ENCODE measurements at places on chromosomes 1 and 21.

DNA sequence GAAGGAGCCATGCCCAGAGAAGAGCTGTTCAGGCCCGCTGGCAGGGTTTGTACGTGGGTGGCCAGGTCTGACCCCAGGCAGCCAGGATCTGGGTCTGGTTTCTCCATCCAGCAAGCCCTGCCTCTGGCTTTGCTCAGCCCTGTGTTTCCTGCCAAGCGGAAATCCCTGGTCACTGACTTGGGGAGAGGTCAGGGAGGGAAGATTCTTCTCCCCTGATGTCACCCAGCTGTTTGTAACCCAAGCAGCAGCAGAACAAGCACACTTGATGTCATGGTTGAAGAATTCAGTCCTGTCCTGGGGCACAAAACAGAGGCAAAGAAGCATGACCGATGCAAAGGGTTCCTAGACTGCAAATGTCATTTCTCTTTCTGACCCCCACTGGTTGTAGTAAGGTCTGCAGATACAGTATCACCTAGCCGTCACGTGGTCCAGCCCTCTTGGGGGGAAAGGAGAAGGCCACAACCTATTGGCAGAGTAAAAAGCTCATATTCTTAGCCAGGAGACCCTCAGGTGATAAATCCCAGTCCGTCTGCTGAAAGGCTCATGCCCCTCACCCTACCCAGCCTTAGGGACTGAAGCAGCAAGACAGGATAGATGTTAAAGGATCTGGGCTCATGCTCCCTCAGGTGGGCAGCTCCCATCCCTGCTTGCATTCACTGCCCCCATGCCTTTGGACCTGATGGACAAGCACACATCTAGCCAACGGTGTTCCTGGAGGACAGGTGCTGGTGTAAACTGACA, 120.9 kb downstream of the SYT2 start:
- DNase-seq, result peak; percentile 99

DNA sequence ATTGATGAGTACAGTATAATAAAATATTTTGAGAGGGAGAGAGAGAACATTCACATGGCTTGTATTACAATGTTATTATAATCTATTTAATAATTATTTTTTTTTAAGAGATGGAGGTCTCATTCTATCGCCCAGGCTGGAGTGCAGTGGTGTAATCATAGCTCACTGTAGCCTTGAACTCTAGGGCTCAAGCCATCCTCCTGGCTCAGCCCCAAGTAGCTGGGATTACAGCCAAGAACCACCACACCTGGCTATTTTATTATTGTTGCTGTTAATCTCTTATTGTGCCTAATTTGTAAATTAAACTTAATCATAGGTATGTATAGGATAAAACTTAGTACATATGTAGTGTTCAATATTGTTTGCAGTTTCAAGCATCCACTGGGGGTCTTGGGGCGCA, 57.8 kb downstream of the HS2ST1 start:
- DNase-seq, result no peak

GRCh38 chr1:240820816-240821215, 208.9 kb upstream of the GREM2 start:
- DNase-seq, result no peak

DNA sequence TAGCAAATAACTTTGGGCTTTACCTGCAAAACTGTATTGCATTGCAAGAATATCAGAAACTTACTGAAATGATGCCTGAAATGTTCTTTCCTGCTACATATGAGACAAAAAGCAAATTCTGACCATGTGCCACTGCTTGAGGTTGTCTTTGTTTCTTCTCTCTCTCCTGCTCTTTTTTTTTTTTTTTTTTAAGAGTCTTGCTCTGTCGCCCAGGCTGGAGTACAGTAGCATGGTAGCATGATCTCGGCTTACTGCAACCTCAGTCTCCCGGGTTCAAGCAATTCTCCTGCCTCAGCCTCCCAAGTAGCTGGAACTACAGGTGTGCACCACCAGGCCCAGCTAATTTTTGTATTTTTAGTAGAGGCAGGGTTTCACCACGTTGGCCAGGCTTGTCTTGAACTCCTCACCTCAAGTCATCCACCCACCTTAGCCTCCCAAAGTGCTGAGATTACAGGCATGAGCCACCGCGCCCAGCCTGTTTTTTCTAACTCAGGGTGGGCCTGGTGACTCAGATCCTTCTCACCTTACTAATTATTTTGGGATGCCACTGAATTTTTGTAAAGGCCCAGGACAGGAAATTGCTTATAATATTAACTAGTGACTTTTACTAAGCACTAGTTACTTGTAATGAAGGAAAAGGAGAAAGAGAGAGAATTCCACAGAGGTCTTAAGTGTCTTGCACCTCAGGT, 35.9 kb downstream of the DNASE2B start:
- no peak for DNase-seq

GRCh38 chr1:198500096-198500495, 40.4 kb downstream of the ATP6V1G3 start:
- no peak for DNase-seq

GRCh38 chr1:200561856-200562214, 58.7 kb downstream of the KIF14 start:
- no peak for DNase-seq

GRCh38 chr1:90614872-90615271, 102.2 kb downstream of the BARHL2 start:
- DNase-seq, result no peak

GRCh38 chr1:33296082-33296458, 24.8 kb downstream of the A3GALT2 start:
- no peak for DNase-seq

GRCh38 chr1:89705901-89706699, 73.2 kb downstream of the LRRC8C start:
- no peak for DNase-seq
